ENCODE measurements at places on chromosomes 16 and 17. TPM values are rescaled to one million over a fixed set of nuclear protein-coding genes. Genes with fewer than 3 reads are reported as not detected.
A peak's percentile ranks its signal among the peaks of the same experiment; 100 is the strongest.

GRCh38 chr17:17151541-17151940 lies 54.6 kb downstream of the PLD6 start:
- DNase-seq, result no peak

The UBFD1 gene
- 68.4 TPM for polyA plus RNA-seq

DNA sequence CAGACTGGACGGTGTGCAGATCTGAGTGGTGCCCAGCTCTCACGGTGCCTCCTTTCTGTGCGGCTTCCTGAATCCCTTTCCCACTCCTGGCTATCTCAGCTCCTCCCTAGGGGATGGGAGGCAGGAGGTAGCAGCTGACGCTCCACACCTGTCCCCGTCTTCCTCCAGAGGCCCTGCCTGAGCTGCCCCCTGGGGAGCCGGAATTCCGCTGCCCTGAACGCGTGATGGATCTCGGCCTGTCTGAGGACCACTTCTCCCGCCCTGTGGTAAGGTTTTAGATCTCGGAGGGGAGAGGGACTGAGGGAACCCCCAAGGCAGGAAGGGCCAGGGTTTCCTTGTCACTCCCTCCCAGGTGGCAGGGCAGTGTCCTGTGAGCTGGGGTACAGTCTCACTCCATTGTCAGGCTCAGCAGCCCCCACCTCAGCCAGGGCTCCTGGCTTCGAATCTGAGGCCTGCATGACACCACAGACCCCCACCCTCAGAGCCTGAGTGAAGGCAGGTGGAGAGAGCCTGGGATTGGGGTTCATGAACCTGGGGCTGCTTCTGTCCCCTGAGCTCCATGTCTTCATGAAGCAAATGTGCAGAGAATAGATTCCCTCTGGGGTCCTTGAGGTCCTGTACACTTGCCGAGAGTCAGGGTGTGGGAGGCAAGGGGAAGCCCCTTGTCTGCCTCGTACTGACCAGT lies 6.6 kb downstream of the DEF8 start:
- DNase-seq, result no peak

DNA sequence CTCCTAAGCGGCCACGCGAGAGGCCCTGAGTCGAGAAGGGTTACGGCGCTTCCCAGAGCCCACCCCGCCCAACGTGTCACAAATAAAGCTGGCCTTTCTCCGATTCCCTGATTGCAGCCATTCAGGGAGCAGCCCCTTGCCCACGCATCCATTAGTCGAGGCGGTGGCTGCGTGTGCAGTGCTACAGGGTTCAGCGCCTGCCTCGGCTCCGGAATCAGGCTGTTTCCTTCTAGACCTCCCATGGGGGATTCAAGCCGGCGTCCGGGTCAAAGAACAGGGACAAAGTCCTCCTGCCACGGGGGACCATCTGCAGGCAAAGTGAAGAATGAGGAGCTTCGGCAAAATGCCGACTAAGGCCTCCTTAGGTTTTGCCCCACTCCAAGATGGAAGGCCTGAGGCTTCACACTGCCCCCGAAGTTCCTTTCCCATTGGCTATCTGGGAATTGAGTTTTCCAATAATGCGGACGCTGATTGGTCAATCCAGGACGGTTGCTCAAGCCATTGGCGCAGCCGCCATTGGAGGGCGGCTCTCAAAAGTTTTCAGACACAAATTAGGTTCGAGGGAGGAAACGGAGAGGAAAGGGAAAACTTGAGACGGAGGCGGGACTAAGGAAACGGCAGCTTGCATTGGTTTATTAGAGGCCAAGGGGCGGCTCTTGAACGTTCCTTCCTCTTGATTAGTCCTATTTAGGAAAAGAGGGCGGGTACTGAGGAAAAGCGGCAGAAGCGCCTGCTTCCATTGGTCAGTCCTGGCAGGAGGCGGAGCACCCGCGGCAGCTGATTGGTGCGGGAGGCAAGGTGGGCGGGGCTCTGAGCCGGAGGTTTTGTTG lies 430 bp upstream of the KATNB1 start:
- peak; percentile 100 for DNase-seq

The CHRNE gene
- 1.4 TPM for polyA plus RNA-seq

The TBC1D26 gene
- polyA plus RNA-seq, result 0.33 TPM

The PRCD gene
- polyA plus RNA-seq, result 3.7 TPM

The NOD2 gene
- polyA plus RNA-seq, result 0.23 TPM

GRCh38 chr16:14418795-14419225 lies 211.2 kb downstream of the PARN start:
- no peak for DNase-seq

The ABCA6 gene
- polyA plus RNA-seq, result 1.7 TPM

- no peak for DNase-seq
These were observed 5.1 kb upstream of the TRIM25 start for GRCh38 chr17:56918916-56919315.

- DNase-seq, result no peak
These were observed 37.7 kb upstream of the TOB1 start for GRCh38 chr17:50903604-50904517.

The NCOR1 gene
- 108 TPM for polyA plus RNA-seq

The SOX15 gene
- 2.9 TPM for polyA plus RNA-seq

GRCh38 chr17:48568499-48569239 lies 9.5 kb downstream of the HOXB4 start:
- DNase-seq, result no peak

The KRT20 gene
- not detected for polyA plus RNA-seq

GRCh38 chr16:1362807-1363206 lies 11.1 kb downstream of the GNPTG start:
- no peak for DNase-seq

- DNase-seq, result no peak
These were observed 19.2 kb downstream of the KDM8 start for GRCh38 chr16:27222249-27223225.

GRCh38 chr16:53529513-53529912 lies 26.5 kb upstream of the AKTIP start:
- DNase-seq, result no peak

The PRSS33 gene
- polyA plus RNA-seq, result 0.61 TPM

The ANKRD40CL gene
- 0.21 TPM for polyA plus RNA-seq

The CXCL16 gene
- polyA plus RNA-seq, result 13.8 TPM

GRCh38 chr17:67993153-67993997 lies 2.9 kb downstream of the C17orf58 start:
- DNase-seq, result no peak

The SDK2 gene
- polyA plus RNA-seq, result 8.4 TPM

GRCh38 chr17:49545806-49546545 lies 29.7 kb upstream of the NXPH3 start:
- no peak for DNase-seq

DNA sequence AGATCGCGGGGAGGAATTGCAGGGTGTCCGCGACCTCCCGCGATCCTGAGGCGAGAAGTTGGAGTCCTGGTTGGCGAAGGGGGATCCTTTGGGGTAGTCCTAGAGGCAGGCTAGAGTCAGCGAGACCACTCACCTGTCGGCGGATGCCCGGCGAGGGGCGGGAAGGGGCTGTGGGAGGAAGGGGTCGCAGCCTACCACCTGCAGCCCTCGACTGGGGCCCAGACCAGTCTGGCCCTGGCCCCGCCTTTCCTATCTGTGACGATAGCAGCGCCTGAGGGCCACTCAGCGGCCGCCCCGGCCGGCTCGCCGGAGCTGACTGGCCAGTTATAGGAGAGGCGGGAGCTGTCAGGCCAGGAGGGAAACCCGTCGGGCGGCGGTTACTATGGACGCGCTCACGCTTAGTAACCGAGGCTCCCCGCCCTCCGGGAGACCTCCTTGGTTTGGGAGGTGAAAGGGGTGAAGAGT lies at the start of gene TEKT3:
Gene TEKT3 (minus strand): TSS at position 213 of the 465 bp plus-strand sequence. CDS start 10,012 bp downstream, outside the sequence.
- DNase-seq, result peak; percentile 61

DNA sequence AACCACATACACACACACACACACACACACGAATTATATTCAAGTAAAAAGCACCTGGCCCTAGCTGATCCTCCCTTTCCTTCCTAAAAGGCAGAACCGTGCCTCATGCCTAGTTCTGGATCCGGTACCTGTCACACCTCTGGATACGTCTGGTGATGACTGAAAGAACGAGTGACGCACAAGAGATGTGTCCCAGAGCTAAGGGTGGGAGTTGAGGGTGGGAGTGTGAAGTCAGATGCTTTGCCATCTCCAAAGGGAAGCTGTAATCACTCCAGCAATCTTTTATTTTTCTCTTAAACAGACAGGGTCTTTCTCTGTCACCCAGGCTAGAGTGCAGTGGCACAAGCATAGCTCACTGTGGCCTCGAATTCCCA lies 26.5 kb upstream of the GSG1L start:
- no peak for DNase-seq

DNA sequence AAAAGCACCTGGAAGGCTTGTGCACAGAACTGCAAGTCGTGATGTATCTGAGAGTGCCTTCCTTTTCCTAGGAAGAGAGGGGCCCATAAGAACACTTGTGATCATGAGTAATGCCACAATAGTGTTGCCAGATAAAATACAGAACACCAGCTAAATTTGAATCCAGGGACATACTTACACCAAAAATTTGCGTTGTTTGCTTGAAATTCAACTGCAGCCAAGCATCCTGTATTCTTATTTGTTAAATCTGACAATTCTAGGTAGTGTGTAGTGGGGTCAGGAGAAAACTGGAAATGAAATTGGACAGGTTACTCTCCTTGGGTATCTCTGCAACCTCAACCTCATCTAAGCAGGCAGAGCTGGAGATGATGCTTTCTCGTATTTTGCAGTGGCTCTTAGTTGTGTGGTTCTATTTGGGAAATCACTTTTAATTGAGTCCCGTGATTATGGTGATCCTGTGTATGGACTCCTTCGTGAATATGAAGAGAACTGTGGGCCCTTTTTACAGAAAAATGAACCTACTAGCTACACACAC lies 12.0 kb downstream of the SLC35B1 start:
- no peak for DNase-seq

The SEPTIN12 gene
- not detected for polyA plus RNA-seq

- DNase-seq, result no peak
These were observed 3.3 kb downstream of the VAT1 start for GRCh38 chr17:43018932-43019331.

DNA sequence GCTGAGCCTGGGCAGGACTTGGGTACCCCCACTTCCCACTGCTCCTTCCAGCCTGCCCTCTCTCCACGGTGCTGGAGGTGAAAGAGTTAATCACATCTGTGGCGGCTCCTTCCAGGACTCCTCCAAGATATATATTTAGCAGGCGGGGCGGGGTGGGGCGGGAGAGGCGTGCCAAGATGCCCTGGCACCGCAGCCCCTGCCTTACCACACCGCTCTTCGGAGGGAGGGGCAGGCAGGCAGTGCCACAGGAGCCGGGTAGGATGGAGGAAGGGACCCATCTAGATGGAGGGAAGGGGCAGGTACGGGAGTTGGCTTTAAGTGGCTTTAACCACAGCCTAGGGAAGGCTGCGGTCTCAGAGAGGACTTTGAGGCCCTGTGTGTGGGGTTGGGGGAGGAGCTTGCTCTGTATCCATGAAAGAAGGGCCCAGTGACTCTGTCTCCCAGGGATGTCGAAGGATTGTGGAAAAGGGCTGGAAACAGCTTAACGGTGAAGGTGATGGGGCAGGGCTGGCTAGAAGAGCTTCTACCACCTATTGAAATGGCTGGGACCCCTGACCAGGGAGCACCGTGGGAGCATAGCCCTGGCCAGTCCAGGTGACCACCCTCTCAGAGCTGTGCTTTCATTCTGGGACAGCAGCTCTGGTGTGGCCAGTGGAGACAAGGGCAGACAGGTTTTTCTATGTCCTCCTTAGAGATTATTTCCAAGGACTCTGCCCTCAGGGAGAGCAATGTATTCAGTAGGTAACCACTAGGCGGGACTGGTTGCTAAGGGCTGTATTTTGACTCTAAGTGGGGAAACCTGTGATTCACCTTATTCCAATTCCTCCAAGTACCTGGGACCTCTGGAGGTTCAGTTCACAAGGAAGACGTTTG lies 13.0 kb downstream of the GPR142 start:
- no peak for DNase-seq

The SEZ6L2 gene
- 9.5 TPM for polyA plus RNA-seq

DNA sequence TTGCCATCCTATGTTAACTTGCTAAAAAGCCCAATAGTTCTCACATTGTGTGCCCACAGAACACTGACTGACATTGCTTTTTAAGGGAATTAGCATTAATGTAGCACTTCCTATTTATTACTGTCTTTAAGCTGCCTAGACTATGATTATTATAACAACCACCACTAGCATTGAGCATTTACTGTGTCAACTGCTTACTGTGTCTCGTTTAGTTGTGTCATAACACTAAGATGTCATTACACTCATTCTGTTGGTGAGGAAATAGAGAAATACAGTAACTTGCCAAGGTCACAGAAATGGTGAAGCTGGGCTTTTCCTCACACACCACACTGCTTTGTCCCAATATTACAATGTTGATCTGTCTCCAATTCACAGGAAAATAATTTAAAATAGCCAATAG lies 30.2 kb downstream of the TRIM25 start:
- no peak for DNase-seq

DNA sequence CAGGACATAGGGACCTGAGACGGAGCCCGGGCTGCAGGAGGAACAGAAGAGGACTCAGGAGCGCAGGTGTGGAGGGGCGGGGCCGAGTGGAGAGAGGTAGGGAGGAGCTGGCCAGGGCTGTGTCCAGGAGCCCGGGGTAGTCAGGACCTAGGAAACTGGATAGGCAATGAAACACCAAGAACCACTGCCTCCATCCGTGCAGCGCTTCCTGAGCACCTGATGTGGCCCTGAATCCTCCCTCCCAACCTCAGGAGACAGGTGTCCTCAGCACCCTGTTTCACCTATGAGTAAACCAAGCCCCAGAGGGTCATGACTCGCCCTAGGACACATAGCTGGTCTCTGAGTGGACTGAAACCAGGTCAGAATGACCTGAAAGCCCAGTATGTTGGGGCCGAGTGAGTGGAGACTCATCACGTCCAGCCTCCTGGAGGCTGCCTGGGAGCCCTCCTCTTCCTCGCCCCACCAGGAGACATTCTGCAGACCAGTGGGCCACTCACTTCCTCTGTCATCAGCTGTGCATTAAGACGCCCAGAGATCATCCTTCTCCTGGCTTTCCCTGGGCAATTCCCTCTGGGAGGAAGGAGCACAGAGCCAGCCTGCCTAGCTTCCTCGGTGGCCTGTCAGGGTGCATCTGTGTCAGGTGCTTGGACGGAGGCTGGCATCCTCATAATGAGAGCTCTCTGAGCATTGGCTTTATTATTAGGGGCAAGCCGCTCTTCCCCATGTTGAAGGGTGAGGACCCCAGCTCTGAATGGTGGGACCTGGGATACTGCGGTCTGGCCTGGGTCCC lies 72.8 kb downstream of the SCNN1B start:
- no peak for DNase-seq

The CCL16 gene
- 0.14 TPM for polyA plus RNA-seq
